Foreskin keratinocyte (primary cell): ENCODE measurements at places on chromosomes 2 and 18.

DNA sequence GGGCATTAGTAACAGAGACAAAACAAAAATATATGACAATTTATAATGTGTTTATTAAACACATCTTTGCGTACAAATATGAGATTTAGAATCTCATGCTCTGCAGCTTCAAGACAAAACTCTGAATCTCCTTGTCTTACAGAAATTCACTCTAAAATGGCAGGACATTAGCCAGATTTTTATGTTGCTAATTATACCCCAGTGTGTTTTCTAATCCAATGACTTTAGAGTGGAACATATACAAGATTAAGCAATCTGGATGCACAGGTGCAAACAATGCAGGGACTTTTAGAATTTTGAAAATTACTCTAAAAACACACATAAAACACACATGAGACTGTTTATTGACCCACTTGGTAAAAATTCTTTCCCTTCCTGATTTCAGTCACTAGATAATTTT, 85.9 kb downstream of the CALCRL start:
- no peak for DNase-seq

DNA sequence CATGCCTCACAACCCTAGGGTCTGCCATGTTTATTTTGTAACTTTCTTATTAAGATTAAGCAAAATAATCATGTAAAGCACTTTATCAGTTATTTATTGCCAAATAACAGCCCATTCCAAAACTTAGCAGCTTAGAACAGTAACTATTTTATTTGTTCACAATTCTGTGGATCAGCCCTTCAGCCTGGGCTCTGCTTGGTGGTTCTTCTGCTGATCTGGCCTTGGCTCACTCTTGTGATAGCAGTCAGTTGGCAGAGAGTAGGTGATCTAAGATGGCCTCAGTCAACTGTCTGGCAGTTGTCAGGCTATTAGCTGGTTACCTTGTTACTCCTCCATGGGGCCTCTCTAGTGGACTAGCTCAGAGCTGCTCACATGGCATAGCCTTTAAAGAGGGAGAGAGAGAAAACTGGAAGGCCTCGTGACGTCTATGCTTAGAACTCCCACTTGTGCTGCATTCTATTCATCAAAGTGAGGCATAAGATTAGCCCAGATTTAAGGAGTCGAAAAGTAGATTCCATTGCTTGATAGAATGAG, 54.3 kb downstream of the PLCL1 start:
- DNase-seq, result no peak

DNA sequence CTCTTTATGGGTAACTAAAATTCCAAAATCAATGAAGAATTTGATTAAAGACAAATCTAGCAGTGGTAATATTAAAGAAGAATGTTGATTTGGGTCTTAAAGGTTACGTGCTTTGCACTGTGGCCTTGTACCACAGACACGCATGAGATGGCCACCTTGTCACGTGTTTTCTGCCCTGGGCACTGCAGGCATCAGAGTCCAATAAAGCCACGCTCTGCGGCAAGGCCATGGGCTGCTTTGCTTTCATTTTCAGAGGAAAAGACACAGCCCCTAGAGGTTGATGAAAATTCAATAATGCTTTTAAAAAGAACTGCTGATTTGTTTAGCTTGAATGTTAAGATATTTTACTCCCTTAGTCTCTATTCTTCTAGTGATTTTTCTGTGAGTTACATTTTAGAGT, 30.4 kb downstream of the AOX1 start:
- no peak for DNase-seq

- DNase-seq, result peak; percentile 22
Observed at GRCh38 chr2:168346725-168347477, 99.5 kb upstream of the STK39 start.

GRCh38 chr2:206418968-206419367, 24.4 kb upstream of the ADAM23 start:
- DNase-seq, result peak; percentile 19

- DNase-seq, result no peak
Observed at GRCh38 chr18:29892960-29893558, 1149.5 kb downstream of the DSC3 start.

GRCh38 chr2:106296182-106296815, 102.2 kb upstream of the UXS1 start:
- no peak for DNase-seq

GRCh38 chr2:236171181-236171679, 3.0 kb upstream of the GBX2 start:
- no peak for DNase-seq

DNA sequence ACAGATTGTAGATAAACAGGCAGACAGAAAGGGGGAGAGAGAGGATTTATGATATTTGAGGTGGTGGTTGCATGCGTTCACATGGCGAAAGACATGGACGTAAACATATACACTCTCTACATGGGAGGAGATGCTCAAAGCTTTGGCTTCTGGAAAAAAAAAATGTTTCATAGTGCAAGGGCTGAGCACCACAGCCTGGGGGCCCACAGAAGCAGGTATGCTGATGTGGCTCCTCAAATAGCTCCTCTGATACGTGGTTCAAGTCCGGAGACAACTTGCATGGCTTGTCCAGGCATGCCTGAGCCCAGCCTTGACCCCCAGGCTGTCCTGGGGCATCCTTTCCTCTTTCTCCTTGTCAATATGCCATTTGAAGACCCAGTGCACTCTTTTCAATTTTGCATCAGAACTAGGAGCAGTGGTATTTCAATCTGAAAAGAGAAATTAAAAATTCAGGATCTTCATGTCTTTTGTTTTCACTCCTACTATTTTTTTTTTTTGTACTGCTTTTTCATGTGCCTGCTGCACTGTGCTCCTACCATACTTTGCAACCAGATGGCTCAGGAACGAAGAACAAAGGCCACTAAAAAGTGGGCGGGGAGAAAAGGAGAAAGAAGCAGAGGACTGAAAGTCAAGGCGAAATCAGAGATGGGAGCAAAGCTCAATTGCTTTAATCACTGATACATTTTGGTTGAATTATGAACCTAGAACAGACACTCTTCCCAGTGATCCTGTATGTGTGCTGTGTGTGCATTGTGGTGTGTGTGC, 495.7 kb upstream of the TCF4 start:
- peak; percentile 38 for DNase-seq

DNA sequence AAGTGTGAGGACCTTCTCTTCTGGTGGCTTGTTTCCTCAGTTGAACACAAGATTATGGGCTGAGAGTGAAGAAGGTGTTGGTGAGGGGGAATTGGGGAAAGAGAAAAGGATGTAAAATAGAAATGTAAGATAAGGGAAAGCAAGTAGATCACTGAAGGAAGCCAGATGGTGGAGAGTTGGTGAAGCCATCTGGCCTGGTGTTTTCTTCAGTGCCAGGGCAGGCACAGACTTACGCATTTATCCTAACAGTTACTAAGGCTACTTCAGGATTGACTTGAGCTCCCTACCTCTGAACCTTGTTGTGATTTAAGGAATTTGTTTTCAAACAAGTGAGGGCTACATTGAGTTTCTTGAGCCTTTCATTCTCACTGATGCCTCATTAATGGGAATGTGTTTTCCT, 113.8 kb downstream of the GALNT1 start:
- DNase-seq, result no peak

DNA sequence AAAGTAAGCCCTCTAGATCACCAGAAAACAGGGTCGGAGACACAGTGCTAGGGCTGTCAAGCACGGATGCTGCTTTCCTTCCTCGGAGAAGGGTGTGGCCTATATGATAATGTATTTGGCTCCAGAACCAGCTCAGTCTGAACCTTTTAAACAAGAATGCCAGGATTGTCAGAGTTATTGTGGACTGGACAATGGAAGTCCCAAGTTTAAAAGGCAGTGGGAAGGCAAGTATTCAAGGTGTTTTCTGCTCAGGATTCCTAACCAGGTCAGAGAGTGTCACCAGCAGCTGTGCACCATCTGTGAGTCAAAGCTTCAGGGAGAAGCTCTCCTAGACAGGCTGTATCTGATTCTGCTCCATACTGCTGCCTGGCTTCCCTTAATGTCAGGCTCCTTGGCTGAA, 94.8 kb downstream of the SPOPL start:
- no peak for DNase-seq

DNA sequence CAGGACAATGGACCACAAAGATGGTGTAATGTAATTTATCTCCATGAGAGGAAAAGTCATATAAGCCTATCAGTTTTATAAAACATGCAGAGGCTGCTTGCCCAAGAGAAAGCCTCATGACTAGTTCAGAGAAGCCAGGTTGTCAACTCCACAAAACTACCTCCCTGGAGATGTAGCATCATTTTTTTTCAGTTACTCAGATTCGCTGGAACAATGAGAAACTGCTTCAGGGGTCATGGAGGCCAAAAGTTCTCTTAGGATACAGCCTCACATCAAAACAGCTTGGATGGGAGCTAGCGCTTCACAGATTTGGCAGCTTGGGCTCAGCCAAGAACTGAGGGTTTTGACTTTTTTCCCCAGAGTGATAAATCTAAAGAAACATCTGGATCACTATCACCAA, 263.5 kb downstream of the INSIG2 start:
- DNase-seq, result no peak

- DNase-seq, result peak; percentile 43
Observed at GRCh38 chr2:212995920-212996319, 155.5 kb downstream of the IKZF2 start.

GRCh38 chr2:176280867-176281658, 11.8 kb downstream of the MTX2 start:
- DNase-seq, result peak; percentile 65

DNA sequence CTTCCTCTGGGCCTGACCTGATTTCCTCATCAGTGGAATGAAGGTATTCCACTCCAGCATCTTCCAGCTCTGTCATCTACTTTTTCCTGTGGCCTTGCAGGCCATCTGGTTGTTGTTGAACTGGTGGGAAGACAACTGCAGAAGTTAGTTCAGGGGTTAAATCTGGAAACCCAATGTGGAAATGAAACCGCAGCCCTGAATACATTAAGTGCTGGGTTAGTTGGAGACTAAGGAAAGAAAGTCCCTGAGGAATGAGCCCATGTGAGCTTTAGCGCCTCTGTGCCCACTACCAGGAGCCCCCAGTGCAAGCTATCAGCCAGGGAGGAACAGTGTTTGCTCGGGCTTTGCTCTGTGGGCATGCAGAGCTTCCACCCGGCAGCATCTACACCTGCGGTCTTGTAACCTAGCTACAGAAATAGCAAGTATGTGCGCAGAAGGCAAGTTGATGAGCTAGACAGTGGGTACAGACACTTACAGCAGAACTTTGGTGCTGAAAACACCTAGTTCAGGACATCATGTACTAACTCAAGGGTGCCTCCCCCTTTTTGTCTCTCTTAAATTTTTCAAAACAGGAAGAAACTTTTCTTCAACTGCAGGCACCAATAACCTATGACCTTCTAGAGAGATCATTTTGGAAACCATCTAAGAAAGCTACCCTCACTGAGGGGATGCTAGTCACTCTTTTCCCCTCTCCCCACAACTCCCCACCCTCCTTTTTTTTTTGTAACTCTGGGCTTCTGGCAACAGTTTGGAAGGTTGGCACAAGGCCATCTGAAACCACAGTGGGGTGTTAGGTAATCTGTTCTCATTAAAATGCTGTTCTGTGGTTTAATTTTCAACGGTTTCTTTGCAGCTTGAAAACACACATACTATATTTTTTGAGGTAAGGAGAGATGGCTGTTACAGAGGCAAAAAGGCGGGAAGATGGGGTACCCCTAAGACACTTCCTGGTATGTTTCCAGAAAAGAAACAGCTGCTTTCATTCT, 18.3 kb upstream of the CXCR4 start:
- no peak for DNase-seq

- DNase-seq, result peak; percentile 72
Observed at GRCh38 chr2:150274108-150274507, 213.4 kb downstream of the RND3 start.

DNA sequence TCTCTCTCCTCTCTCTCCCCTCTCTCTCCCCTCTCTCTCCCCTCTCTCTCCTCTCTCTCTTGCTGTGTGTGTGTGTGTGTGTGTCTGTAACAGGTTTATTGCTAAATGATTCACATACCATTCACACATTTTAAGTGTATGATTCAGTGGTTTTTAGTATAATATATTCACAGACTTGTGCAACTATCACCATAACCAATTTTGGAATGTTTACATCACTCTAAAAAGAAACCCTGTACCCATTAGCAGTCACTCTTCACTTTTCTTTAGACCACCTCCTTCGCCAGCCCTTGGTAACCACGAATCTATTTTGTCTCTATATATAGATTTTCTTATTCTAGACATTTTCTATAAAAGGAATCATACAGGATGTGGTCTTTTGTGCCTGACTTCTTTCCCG, 11.4 kb downstream of the THNSL2 start:
- no peak for DNase-seq

- no peak for DNase-seq
Observed at GRCh38 chr2:148209603-148210002, 188.7 kb downstream of the MBD5 start.

DNA sequence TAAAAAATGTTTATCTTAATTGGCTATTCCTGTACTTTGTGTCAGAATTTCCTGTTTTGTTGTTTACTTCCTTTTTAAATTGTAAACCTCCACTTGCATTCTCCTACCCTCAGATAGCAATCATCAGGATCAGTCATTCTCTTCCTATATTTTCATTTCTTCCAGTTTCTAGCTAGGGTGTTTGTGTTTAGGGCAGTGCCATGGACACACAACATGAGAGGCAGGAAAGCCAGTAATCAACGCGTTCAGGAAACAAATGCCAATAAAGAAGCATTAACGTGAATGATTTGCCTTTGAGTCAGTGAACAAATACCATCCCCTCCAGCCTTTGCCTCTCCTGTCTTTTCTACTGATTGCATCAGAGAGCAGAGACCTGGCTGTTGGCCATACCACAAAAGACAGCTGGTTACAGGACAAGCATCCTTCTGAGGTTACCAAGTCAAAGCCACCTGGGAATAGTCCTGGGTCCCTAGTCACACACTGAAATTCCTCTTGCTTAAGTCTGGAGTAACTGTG, 56.7 kb upstream of the FHL2 start:
- peak; percentile 95 for DNase-seq

DNA sequence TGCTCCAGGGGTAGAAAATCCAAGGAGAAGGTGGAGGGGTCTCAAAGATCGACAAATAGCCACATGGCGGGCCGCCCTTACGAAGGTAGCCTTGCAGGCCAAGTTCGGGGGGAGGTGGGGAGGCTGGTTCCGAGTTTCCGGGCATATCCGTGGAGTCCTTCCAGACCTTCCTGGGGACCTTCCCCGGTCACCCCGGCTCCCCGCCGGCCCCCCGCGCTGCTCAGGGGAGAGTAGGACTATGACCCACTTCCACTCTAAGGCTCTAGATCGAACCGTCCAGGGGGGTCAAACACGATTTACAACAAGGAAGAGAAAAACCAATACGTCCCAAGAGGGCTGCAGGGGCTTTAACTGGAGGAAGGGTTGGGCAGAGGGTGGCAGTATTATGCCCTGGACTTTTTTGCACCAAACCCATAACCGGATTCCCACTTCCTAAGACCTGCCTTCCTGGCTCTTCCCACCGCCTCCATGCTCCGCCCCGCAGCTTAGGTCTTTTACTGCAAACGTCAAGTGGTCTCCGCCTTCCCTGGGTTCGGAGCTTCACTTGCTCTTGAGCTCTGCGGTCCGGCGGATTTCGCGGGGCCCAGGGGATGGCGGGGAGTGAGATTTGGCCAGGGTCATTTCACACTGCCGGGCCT, 779 bp upstream of the LYPD6 start:
- peak; percentile 82 for DNase-seq
